Stimulated activated CD8-positive, alpha-beta memory T cell treated with anti-CD3 and anti-CD28 coated beads, Interleukin-15, amount 100 ng/mL, for 24 hours (primary cell): ENCODE measurements at places on chromosomes 16 and 17.

GRCh38 chr16:80947708-80948625 lies 58.7 kb downstream of the CMC2 start:
- no peak for DNase-seq

GRCh38 chr17:8080208-8080798 lies 7.2 kb downstream of the ALOX12B start:
- DNase-seq: no peak

GRCh38 chr16:17328932-17329331 lies 141.8 kb downstream of the XYLT1 start:
- no peak for DNase-seq

- DNase-seq: no peak
Observed at GRCh38 chr16:30439720-30440348, 5.8 kb downstream of the SEPHS2 start.

DNA sequence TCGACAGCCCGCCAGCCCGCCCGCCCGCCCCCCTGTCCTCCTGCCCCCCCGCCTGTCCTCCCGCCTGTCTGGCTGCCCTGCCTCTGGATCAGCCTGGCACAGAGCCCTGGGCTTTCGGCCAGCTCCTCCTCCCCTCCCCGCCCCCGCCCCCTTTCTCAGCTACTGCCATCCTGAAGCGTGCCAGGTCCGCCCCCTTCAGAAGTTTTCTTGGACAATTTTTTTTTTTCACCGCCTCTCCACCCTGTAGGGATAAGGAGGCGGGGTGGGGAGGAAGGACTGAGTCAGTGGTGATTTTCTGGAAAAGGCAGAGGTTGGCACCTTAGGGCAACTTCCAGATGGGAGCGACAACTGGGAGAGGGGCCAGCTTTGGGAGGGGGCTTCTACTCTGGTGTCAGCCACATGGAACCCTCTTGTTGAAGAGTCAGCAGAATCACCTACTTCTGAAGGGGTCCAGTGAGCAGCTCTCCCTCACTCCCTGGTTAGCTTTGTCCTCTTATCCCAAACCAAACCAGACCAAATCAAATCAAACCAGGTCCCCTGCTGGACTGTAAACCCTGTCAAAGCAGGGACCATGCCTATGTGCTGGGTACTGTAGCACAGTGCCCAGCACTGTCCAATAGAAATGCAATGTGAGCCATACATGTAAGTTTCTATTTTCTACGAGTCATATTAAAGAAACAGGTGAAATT lies 19.7 kb downstream of the IGF2BP1 start:
- DNase-seq: no peak
